Esophagus squamous epithelium (tissue), 5 donors: ENCODE measurements at places on chromosomes 5 and 9.

DNA sequence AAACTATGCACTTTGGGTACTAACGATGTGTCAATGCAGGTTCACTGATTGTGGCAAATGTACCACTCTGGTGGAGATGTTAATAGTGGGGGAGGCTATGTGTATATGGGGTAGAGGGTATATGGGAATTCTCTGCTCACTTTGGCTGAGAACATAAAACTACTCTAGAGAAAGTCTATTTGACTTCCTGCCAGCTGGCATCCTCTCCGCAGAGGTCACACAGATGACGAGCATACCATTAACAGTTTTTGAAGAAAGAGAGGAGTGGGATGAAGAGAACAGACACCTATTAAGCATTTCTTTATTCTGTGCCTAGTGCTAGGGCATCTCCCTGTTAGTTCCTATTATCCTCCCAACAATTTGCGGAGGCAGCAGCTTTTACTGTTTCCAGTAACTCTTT, 58.4 kb upstream of the TRIM32 start:
- no peak for DNase-seq

GRCh38 chr9:134328841-134329575, 2.8 kb downstream of the RXRA start:
- no peak for DNase-seq

DNA sequence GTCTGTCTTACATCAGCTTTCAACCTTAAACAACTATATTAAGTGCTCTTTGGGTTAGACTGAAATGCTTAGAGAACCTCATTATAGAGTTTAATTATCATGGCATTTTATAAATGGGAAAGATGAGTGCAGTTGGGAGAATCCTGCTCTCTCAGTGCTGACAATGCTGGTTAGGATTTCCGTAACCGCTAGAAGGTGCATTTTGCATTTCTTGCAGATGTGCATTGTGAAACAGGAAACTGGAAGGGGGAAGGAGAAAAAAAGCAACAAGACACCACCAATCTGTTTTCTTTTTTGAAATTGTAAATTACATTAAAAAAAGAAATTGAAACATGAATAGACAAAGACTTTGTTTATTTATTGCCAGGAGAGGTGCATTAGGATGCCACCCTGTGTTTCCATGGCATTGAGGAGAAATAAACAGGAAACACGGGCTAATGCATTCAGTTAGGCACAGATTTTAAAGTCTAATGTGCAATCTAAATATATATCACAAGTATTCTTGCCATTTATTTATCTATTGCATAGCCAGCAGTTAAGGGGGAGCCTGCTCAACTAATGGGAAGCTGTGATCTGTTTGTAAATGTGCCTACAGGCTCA, 478.9 kb downstream of the PSAT1 start:
- no peak for DNase-seq

DNA sequence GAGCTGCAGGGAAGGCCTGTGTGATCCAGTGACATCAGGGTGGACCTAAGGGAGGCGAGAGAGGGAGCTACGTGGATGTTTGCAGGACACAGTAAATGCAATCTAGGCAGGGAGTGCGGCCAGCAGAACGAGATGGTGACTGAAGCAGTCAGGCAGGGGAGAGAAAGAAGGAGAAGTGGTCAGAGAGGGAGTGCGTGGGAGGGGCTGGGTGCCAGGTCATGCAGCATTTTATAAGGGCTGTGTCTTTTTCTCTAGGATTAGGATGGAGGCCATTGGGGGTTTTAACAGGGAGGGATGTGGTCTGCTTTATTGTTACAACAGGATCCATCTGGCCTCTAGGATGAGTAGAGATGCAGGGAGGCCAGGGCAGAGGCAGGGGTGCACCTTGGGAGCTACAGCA, 80.4 kb downstream of the DCP2 start:
- DNase-seq, result no peak

DNA sequence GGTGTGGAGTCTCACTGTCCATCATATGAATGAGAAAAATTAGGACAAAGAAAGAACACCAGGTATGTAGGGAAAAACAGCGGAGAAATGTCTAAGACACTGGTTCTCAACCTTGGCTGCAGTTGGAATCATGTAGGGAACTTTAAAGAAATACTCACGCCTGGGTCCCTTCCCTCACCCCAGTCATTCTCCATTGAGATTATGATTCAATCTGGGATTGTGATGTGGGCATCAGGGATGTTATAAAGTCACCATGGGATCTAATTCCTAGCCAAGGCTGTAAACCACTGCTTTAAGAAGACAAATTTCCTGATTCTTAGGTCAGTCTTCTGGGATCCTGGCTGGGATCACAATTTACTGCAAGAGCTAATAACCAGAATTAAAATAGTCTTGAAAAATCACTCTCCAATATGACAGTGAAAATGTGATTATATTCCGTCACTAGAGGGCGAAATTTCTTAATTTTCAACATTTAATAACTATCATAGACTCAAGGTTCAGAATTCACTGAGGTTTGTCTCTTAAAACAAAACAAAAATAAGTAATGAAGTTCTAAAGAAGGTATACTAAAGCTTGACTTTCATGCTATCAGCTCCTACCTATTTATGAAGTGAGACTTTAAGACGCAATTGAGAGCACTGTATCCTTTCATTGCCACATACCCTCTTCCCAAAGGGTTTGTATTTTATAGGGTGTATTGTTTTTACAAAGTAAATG, 60.5 kb downstream of the GLDC start:
- no peak for DNase-seq

DNA sequence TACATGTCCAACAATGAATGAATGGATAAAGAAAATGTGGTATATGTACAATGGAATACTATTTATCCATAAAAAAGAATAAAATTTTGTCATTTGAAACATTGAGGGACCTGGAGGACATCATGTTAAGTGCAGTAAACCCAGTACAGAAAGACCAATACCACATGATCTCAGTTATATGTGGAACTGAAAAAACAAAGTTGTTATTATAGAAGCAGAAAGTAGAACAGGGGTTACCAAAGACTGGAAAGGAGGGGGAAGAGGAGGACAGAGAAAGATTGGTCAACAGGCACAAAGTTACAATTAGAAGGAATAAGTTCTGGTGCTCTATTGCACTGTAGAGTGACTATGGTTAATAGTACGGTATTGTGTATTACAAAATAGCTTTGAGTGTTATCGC, 233.8 kb downstream of the SEMA6A start:
- no peak for DNase-seq

- no peak for DNase-seq
These were observed 442.4 kb upstream of the ZNF462 start for GRCh38 chr9:106420511-106420944.

DNA sequence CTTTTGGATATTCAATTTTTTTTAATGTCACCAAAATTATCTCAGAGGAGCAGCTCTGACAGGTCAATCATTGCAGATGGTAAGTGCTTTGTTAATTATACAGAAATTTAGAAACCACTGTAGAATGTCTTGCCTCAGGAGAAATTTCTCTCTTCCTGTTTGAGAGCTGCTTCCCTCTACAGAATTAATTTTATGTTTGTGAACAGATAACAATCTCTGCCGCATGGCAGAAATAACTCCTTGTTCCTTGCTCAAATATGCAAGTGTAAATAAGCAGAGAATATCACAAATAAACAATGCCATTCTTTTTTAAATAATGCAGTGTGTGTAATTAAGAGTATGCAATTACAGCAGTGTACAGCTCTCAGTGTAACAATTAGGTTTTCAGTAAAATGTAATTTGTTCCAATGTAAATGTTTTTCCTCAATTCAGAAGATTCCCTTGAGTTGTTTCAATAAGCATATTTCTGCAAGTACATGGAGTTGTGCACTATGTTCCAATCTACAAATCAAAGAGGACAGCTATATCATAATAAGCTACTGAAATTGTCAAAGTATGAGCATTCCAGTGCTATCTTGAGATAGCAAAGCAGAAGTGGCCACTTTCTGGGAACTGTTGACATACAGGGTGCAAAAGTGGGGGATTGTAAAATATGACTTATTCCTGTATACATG, 1012.8 kb downstream of the MAT2B start:
- DNase-seq, result no peak

DNA sequence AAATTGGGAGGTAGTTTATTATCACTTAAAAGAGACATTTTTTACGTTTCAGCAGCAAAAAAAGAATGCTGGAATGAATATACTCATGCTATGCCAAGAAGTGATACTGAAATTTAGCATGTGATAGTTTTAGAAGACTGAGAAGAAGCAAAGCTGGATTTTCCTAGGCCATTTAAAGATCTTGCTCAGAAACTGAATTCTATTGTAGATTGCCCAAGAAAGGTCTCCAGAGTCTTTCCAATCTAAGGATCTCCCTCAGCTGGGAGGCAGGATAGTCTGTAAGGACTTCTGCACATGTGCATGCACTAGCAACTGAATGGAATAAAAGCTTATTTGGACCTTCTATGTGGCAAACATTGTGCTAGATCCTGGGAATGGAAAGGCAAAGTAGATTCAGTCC, 334.5 kb downstream of the DTWD2 start:
- no peak for DNase-seq

- DNase-seq, result no peak
These were observed 175.8 kb upstream of the GAS1 start for GRCh38 chr9:87122947-87123685.

DNA sequence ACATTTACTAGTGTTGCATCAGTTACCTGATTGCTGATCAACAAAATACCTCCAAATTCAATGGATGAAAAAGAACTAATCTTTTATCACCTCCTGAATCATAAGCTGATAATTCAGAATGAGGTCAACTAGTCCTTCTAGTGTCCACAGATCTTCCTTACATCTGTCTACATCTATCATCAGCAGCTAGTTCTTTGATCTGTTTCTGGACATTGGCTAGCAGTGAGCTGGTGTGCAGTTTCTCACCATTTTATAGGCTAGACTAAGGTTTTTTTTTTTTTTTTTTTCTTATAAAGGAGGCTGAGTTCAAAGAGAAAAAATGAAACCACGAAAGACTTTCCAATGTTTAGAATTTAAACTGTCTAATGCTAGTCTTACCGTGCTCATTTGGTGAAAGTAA, 534.3 kb upstream of the ST8SIA4 start:
- DNase-seq, result no peak

- no peak for DNase-seq
These were observed 1242.3 kb upstream of the WWC1 start for GRCh38 chr5:167049043-167049663.

DNA sequence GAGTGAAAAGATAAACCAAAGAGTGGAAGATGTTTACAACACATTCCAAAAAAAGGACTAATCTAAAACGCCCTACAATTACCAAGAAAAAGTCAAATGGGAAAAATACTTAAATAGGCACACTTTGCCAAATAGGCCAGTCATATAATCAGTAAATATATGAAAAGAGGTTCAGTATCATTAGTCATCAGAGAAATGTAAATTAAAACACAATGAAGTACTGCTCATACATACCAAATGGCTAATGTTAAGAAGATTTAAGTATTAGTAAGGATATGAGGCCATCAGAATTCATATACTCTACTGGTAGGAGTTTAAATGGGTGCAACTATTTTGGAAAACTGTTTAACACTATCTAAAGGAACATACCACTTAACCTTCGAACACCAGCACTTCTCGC, 47.6 kb downstream of the ZDHHC21 start:
- no peak for DNase-seq

GRCh38 chr5:71697967-71698366, 21.1 kb upstream of the CARTPT start:
- no peak for DNase-seq

- DNase-seq, result no peak
These were observed 5.0 kb downstream of the DMRT3 start for GRCh38 chr9:981491-981898.

GRCh38 chr5:123455640-123456039, 32.4 kb upstream of the CEP120 start:
- no peak for DNase-seq

GRCh38 chr9:112378328-112379176, 1.4 kb upstream of the HSDL2 start:
- DNase-seq, result no peak

DNA sequence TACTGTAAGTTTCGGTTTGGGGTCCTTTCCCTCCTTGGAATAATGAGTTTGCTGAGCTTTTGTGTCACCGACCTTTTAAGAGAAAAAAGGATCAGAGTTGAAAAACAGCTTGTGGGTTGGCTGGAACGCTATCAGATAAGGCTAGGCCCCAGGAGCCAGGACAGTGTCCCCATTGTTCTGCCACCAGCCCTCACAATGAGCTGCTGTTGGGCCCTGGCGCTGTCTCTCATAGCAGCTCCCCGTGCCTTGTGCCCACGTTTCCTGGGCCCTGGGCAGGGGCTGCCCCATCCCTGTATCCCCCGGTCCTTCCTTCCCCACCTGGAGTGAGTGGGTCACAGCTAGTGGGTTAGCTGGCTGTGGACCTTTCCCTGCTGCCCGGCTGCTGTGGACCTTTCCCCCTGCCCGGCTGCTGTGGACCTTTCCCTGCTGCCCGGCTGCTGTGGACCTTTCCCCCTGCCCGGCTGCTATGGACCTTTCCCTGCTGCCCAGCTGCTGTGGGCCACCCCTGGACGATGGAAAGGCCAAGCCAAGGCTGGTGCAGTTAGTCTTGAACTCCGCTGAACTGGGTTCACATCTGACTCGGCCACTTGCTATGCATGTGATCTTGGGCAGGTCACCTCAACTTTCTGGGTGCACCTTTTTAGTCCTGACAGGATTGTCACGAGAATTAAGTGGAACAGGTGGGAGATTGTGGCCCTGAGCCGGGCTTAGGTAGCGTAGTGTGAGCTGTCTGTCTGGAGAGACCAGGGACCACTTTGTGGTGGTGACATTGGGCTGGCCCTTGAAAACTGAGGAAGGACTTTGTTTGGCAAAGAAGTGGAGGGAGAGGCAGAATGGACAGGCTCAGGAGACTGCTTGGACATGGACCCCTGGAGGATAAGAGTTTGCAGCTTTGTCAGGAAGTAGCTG, 99.5 kb downstream of the DAB2IP start:
- no peak for DNase-seq

DNA sequence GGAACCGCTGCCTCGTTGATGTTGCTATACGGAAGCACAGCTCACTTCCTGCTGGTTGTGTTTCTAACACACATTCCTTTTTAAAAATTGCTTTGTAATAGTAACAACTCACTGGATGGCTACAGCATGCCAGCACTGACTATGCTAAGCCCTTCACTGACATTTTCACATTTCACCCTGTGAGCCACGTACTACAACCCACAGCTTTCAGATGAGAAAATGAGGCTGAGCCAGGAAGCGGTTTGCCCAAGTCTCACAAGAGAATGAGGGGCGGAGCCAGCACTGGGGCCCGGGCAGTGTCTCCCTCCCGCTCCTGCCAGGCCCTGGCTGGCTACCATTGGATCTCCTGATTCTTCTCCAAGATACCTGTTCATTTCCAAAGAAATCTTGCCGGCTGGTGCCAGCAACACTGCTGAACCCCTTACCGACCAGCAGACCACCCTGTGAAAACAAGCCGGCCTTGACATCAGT, 38.3 kb downstream of the FAM78A start:
- DNase-seq, result no peak

DNA sequence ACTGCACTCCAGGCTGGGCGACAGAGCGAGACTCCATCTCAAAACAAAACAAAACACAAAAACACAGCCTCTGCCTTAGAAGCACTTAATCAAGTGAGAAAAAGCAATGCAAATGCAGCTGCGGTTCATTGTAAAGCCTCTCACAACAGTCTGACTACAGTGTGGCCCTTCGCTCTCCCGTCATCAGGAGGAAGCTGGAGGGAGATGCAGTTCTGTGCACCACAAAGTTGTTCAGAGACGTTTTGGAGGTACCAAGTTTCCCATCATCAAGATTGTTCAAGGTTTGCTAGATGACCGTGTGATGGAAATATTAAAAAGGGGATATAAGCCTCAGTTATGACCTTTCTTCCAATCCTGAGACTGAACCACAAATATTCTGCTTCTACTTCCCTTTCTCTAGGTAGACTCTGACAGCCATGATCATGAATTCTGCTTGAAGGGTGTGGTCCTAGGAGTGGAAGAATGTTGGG, 40.9 kb downstream of the SEC61B start:
- no peak for DNase-seq

GRCh38 chr9:128786681-128787601, at the start of gene TBC1D13:
TSS of gene TBC1D13 (plus strand) at chr9:128787253. CDS start at chr9:128787354, 101 bp downstream.
- DNase-seq, result peak; percentile 33
